EL (cell line): ENCODE measurements at places on chromosomes 5 and 9.

- no peak for DNase-seq
Measured at GRCh38 chr5:56396634-56397033, 163.5 kb upstream of the ANKRD55 start.

GRCh38 chr9:22097707-22098106 is 88.6 kb upstream of the CDKN2B start:
- peak; percentile 86 for DNase-seq

GRCh38 chr5:127696683-127697082 is 6.5 kb upstream of the CCDC192 start:
- DNase-seq, result peak; percentile 83

- DNase-seq, result no peak
Measured at GRCh38 chr9:75455444-75455921, 367.2 kb downstream of the OSTF1 start.

- DNase-seq, result peak; percentile 23
Measured at GRCh38 chr9:6305954-6306563, 22.1 kb upstream of the TPD52L3 start.

- peak; percentile 31 for DNase-seq
Measured at GRCh38 chr9:35306283-35306682, 144.5 kb downstream of the UNC13B start.

DNA sequence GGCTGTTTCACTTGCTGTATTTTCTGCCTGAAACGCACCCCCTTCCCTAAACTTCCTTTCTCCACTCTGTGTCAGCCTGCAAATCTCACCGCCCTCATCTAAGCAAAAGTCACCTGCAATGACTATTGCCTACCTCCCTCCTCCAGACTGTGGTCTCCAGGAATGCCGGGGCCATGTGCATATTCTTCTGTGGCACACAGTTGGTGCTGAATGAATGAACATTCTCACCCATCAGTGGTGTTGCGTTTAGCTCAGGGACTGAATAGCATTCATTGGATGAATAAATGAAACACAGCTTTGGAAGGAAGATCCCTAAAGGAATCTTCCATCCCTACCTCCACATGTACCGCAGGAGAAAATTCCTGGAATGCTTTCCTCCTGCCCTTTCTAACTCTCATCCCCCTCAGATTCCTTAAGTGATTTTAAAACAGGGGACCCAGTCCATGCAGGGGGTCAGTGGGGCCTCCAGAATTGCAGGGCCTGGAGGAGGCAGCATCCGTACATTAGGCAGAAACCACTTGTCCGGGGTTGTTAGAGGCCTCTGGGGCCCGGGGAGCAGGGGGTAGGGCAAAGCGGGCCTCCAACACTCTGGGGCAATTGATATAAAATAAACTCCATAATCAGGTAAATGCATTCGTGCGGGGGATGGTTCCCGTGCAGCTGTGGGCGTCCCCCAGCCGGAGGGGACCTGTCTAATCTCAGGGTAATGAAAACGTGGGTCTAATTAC is 28.3 kb upstream of the PTGS1 start:
- DNase-seq, result no peak

GRCh38 chr5:127192836-127193338 is 97.7 kb upstream of the MEGF10 start:
- no peak for DNase-seq

DNA sequence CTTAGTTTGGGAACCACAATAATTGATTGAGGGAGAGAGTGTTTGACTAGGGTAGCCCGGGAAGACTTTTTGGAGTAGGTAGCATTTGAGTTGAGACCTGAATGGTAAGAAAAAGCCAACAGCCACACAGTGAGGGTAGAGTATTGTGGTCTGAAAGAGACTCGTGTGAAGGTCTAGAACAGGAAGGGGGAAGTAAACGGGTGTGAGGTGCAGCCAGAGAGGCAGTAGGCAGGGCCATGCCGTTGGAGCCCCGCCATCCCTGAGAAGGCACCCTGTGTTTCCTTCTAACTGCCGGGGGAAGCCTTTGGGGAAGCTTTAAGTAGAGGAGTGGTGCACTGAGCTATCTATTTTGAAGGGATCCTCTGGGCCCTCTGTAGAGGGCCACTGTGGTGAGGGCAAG is 3.5 kb upstream of the F2RL2 start:
- DNase-seq, result no peak

GRCh38 chr5:2133080-2133479 is 250.4 kb upstream of the IRX4 start:
- no peak for DNase-seq

- DNase-seq, result no peak
Measured at GRCh38 chr5:132301344-132302271, 7.4 kb downstream of the SLC22A4 start.

DNA sequence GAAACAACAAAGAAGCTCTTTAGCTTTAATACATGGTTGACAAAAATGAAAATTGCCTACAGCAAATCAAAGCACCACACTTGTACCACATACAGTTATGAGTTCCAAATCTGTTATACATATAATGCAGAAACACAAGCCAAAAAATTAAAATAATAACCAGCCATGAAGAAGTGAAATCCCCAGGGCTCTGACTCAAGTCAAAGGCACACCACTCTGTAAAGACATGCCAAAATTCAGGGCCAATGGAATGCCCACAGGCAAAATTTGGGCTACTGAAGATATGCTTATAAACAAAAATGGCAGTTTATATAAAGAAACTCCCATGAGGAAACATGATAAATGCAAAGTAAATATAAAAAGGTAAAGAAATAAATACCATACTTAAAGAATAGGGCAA is 29.0 kb downstream of the THBS4 start:
- DNase-seq, result peak; percentile 12

DNA sequence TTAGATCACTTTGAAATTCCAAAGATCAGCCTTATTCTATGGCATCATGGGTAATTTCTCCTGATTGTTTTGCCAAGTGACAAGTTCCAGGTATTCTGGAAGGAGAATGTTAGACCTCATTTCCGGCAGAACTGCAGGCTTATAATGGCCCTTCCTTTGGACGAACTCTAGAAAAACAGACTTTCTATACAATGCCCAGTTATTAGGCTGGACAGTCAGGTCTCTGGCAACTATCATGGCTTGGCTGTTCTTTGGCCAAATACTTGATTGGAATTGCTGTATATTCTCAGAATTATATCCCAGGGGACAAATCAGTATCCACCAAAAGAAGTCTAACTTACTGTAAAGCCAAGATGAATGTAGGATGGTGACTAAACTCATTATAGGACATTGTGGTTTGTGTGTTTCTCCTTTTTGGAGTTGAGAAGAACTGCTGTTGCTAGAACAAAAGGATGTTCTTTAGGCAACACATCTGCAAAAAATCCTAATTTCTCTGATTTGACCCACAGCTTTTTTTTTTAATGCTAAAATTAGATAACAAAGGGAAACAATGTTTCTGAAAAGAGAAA is 69.0 kb downstream of the ADAMTSL1 start:
- peak; percentile 60 for DNase-seq

GRCh38 chr5:154486427-154486866 is 8.4 kb upstream of the HAND1 start:
- no peak for DNase-seq

- no peak for DNase-seq
Measured at GRCh38 chr5:124961521-124961920, 215.1 kb upstream of the ZNF608 start.

- peak; percentile 17 for DNase-seq
Measured at GRCh38 chr9:125659201-125659840, 47.7 kb downstream of the MAPKAP1 start.

- DNase-seq, result no peak
Measured at GRCh38 chr5:134051305-134051704, 46.5 kb upstream of the VDAC1 start.

- DNase-seq, result no peak
Measured at GRCh38 chr5:14176888-14177287, 33.7 kb downstream of the TRIO start.
